Stimulated activated CD4-positive, alpha-beta T cell treated with anti-CD3 and anti-CD28 coated beads, TNF-alpha, amount 100 ng/mL, for 1 hour (primary cell): ENCODE measurements at places on chromosomes 12 and 14.

GRCh38 chr14:103846543-103847450 lies 578 bp downstream of the PPP1R13B start:
- no peak for DNase-seq

DNA sequence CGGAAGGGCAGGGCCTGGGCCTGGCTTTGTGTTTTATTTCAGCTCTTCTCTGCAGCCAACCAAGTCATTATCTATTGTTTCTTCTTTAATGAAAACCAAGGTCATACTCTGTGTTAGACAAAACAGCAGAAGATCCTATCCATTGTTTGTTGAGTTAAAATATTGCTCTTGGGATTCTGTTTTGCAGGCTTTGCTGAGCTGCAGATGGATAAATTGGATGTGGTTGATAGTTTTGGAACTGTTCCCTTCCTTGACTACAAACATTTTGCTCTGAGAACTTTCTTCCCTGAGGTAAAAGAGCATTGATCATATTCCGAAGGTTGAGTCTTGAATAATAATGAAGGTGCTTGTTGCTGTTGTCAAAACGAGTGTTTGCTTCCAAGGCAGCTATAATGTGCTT lies 106.6 kb downstream of the PLXNC1 start:
- no peak for DNase-seq

DNA sequence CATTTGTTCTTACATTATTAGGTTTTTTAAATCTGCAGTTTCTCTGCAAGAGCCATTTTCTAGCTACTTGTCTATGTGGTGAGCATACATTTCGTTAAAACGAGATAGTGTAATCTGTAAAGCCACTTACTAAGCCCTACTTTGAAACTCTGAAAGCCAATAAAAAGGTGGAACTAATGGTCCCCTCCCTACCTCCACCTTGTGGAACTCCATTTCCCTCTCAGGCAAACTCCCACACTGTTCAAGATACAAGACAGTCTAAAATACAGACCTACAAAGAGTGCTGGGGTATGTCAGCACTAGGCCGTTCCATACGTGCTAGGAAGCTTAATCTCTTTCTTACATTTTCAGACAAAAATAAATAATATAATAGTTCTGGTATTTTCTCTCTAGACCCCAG lies 74.1 kb downstream of the DUSP6 start:
- DNase-seq = no peak

DNA sequence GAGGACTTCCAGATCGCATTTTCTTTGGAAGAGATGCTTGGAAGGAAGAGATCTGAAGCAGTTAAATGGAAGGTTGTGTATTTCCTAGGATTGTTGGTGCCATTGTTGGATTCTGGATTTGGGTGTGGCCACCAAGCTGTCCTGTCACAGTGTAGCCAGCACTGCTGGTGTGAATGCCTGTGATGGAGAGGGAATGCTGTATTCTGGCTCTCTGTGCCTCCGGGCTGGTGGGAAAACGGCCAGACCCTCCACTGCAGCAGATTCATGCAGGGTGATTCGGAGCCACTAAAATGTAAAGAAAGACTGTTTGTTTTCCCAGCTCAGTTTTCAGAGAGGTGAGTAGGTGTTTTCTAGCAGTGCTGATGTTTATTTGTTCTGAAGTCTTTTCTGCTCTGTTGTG lies 30.7 kb upstream of the MANSC4 start:
- DNase-seq = no peak

DNA sequence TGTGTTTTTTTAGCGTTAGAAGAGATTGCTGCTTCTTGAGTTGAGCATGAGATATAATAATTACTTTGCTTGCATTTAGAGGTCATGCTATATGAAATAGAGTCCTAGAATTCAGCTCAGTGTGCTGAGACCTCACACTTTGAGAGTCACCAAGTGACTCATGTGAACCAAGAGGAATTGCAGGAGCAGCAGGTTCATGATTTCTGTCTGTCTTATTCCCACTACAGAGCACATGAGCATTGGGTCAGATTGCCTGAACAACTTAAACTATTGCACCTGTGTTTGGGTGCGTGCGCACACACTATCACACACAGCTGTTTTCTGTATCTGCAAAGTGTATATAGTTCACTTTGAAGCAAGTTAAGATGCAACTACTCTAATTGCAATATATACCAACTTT lies 109.3 kb downstream of the FGD4 start:
- DNase-seq = no peak

DNA sequence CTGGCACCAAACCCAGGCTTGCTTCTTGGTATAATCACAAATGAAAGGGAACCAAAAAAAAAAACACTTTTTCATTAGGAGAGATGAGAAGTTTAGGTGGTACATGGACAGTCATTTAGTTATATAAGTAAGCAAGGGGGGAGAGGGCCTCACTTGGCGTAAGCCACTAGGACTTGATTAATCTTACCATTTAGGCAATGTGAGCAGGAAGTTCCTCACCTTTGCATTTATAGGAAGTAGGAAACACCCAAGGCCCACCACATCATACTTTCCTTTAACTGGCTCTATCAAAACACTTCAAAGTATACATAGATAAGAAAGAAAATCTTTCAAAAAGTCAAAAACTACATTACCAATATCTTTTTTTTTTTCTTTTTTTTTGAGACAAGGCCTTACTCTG lies 6.7 kb upstream of the RPS6KA5 start:
- no peak for DNase-seq

DNA sequence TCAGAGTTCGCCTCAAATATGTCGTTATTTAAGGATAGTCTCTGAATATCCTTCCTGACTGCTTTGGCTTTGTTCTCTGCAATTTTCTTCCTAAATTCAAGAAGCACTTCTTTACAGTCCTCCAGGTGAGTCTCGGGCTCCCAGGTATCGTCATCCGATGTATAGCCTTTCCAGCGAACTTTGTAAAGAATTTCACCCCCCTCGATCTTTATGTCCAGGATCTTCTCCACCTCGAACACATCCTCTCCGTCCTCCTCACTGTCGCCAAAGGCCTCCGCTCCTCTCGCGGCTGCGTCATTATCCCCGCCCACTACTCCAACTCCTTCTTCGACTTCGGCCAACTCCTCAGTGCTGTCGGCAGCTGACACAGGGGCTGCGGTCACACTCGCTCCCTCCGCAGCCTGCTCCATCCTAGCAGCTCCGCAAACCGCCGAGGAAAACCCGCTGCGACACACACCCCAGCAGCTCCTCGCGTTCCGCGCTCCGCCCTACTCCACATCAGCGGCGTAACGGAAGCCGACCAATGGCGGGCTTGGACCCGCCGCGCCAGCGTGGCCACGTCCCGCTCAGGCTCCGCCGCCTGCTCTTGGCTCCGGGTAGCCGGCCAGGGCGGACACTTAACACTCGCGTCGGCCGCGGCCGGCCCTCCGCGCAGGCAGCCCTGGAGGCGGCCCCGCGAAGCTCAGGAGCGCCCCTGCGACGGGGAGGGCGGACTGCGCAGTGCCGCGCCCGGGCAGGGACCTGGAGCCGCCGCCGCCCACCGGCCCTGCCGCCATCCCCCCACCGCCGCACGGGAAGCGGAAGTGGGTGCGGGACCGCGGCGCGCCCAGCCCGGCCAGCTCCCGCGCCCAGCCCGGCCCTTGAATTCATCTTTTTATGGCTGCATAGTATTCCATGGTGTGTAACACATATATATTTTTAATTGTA lies 4.1 kb downstream of the CD163L1 start:
- DNase-seq = no peak

DNA sequence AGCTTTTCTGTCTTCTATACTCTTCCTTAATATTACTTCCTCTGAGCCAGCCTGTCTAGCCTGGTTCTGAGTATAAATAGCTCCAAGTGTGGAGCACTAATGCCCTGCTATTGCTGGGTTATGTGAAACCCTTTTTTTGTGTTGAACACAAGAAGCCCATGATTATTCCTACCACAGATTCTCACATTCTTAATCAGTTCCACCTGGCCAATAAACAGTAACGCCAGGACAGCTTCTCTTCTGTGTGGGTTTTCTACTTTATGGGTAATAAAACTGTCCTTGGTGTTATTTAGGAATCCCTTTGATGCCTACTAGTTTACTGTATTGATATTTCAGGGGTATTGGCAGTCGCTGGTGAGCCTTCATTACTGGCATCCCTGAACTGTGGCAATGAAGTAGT lies 48.9 kb upstream of the LRIG3 start:
- DNase-seq = no peak

GRCh38 chr14:100106250-100107112 lies 41.3 kb downstream of the EVL start:
- no peak for DNase-seq

DNA sequence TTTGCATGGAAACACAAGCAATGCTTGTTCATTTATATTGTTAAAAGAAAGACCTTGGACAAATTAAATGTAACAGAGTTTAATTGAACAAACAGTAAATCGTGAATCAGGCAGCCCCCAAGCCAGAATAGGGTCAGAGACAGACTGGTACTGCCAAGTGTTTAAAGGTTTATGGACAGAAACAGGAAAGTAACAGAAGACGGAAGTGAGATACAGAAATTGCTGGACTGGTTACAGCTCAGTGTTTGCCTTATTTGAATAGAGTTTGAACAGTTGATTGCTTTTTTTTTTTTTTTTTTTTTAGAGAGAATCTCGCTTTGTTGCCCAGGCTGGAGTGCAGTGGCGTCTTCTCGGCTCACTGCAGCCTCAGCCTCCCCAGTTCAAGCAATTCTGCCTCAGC lies 50.3 kb downstream of the DAO start:
- DNase-seq = no peak

GRCh38 chr12:40261937-40262336 lies 37.1 kb downstream of the LRRK2 start:
- no peak for DNase-seq

DNA sequence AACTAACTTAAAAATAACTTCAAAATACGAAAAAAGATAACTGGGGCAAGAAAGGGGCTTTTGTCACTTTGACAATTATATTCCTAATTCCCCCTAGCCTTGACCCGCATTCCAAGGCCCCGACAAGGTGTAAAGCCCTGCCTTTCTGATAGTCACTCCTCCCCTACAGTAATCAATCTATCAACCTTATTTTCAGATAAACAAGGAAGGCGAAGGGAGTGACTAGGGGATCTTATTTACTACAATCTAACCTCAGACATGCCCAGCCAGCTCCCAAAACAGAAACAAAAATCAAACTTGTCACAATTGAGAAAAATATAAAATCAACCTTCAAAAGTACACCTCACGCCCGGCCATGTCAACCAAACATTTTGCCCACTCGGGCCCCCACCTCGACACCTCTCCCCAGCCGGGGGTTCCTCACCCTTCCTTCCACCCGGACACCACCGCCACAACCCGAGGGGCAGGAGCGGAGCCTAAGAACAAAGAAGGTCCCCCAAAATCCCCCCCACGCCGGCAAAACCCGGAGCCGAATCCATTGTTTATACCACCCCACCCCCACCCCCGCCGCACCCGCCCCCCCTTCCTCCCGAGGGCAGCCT lies 562 bp downstream of the ZFYVE1 start:
- no peak for DNase-seq

DNA sequence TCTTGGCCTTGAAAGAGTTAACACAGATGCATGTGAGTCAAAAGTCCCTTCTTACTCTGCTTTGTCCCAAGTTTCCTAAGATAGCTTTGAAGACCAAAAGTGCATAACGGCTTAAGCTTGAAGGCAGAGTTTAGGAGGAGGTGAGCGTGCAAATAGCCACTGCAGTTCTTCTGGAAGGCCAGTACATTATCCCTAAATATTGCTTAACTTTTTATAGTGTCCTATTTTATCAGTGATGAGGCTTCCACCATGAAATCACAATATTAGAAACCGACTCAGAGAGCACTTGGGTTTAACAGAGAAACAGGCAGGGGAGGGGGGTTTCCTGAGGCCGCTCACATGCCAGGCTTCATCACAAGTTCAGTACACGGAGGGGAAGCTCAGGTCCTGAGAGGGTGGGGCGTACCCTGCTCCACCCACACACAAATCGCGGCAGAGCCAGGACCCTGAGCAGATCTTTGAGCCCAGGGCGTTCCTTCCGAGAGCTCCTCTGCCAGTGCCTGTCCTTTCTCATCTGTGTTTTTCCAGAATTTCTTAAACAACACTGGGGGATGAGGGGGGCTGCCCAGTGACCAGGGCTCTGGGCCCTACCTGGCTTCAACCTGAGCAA lies 26.8 kb upstream of the BDKRB2 start:
- DNase-seq = no peak

DNA sequence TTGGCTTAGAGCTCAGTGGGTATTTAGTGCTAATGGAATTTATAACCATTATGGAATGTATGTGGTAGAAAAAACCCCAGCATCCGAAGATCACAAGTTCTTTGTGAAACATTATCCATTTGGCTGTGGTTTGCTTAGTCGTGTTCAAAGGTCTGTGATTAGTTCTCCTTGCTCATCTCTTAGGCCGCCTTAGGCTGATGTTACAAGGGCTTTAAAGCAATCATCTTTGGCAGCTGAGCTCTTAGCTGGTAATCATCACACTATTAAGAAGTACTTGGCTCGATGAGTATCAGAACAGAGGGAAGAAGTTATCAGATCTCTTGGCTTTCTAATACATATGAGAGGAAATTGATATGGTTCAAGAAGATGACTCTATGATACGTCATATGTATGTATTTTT lies 124.1 kb upstream of the E2F7 start:
- DNase-seq = no peak

- DNase-seq = no peak
Observed at GRCh38 chr12:45477526-45477925, 252.0 kb upstream of the ARID2 start.

DNA sequence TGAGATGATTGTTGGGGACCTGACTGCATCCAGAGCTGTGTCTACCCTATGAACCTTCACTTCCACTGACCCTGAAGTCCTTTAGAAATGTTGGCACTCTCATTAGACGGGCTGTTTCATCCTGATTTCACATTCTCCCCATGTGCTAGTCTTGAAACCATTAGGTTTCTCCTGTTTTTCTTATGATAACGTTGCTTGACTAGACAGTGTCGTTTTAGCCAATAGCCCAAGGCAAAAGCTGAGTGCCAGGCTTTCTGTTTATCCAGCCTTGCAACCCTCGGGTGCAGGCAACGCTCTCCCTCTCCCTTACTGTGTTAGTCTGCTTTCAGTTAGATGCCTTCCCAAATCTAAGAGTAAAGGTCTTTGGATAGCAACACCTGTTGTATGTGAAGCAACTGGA lies 30.1 kb downstream of the DACT1 start:
- DNase-seq = no peak

- DNase-seq = no peak
Observed at GRCh38 chr14:66377574-66377973, 108.6 kb upstream of the CCDC196 start.

DNA sequence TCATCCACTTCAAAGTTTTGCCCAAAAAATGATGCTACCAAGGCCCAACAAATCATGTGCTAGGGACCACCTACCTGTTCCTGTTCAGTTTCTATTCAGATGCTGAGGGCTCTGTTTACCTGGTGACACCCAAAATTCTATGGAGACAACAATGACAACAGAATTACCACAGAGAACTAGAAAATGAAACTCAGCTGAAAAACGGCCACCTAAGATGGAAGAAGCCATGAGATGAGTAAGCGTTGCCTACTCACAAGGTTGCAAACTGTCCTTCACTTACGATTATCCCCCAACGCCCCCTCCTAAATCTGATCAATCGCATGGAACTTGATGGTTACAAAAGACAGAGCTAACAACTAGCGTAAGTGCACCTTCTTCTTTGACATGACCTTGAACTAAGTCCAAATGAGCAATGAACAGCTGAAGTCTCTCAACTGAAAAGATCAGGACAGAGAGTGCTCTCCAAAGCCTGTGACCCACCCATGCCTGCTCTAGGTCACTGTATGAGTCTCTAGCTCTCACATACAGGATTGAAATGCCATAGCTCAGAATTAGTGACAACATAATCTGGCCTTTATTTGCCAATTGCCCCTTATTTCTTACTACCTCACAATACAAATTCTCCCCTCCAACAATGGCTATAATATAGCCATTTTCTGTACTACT lies at the start of gene RNASE11:
TSS of gene RNASE11 (minus strand) at position 513 of the 666 bp plus-strand sequence.
- no peak for DNase-seq

- no peak for DNase-seq
Observed at GRCh38 chr12:52436000-52436827, 2.0 kb upstream of the KRT75 start.

GRCh38 chr14:101408077-101408831 lies 153.0 kb upstream of the DIO3 start:
- DNase-seq = no peak
